Effector CD8-positive, alpha-beta T cell (primary cell): ENCODE measurements at places on chromosomes 7 and 10.

GRCh38 chr7:120373174-120373573 is 100.2 kb downstream of the KCND2 start:
- DNase-seq = no peak

GRCh38 chr7:151978616-151979015 is 22.4 kb downstream of the GALNTL5 start:
- DNase-seq = no peak

GRCh38 chr7:77525231-77525630 is 11.9 kb upstream of the PTPN12 start:
- no peak for DNase-seq

DNA sequence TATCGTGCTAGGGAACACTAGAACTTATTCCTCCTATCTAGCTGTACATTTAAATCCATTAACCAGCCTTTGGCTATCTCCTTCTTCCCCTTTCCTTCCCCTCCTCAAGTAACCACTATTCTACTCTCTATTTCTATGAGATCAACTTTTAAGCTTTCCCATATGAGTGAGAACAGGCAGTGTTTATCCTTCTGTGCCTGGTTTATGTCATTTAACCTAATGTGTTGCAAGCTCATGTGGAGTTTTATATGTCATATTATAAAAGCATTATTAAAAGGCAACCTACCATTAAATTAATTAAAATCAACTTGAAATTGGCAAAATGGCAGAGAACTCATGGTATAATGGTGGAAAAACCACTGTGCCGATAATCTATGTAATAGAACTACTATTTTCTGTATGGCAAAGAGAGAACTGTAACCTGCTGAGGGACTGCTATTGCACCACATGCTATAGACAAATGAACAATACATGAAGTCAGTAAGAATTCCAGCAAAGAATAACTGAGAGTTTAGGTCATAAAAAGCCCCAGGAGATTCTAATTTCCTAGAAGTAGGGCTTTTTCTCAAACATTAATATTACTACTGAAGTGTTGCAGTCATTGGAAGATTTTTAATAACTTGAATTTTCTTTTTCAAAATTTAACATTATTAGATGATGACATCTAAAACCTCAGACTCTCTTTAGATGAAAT is 81.8 kb downstream of the LRRN3 start:
- DNase-seq = no peak

DNA sequence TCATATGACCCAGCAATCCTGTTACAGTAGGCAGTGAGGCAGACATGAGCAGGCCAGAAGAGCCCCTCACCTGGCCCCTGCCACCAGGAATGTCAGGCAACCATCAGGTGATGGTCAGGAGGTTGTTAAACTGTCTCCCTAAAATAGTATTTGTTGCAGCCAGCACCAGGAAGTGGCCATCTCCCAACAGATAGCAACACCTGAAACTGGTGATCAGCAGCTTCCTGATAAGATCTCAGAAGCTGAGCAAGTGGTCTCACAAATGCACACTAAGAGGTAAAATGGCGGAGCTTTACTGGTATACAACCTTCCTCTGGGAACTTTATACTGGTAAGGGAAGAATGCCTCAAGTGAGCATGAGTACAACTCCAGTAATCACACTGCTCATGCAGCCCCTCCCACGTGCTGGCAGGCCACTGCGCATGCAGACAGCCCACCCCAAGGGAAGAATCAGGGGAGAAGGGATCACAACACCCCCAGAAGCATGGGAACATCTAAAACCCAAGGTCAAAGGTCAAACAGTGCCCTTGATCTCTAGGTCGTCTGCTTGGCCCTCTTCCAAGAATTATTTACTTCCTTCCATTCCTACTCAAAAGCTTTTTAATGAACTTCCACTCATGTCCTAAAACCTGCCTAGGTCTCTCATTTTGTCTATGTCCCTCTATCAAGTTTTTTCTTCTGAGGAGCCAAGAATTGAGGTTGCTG is 133.5 kb downstream of the DOCK4 start:
- DNase-seq = no peak

DNA sequence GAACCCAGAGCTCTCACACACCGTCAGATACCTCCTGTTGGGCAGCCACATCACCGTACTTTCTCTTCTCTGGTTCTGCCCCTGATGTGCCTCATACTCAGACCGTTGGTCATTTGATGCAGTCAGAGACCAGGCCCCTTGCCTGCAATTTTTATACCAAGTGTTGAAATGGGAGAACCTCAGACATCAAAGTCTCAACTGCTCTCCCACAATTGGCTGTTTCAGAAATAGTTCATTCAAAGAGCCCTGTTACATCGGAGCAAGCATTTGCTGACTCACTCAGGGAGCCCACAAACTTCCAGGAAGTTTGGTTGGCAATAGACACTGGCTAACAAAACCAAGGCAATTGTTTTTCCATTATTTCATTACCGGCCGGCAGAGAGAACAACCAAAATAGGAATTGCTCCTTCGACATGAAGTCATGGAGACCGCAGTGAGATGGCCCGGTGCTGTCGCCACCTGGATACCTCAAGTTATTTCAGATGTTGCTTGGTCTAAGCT is 33.5 kb upstream of the ADAM12 start:
- DNase-seq = no peak
